Daoy (cell line): ENCODE measurements at places on chromosomes 7 and 10. TPM values are rescaled to one million over a fixed set of nuclear protein-coding genes. Genes with fewer than 3 reads are reported as not detected.
A peak's percentile ranks its signal among the peaks of the same experiment; 100 is the strongest.

DNA sequence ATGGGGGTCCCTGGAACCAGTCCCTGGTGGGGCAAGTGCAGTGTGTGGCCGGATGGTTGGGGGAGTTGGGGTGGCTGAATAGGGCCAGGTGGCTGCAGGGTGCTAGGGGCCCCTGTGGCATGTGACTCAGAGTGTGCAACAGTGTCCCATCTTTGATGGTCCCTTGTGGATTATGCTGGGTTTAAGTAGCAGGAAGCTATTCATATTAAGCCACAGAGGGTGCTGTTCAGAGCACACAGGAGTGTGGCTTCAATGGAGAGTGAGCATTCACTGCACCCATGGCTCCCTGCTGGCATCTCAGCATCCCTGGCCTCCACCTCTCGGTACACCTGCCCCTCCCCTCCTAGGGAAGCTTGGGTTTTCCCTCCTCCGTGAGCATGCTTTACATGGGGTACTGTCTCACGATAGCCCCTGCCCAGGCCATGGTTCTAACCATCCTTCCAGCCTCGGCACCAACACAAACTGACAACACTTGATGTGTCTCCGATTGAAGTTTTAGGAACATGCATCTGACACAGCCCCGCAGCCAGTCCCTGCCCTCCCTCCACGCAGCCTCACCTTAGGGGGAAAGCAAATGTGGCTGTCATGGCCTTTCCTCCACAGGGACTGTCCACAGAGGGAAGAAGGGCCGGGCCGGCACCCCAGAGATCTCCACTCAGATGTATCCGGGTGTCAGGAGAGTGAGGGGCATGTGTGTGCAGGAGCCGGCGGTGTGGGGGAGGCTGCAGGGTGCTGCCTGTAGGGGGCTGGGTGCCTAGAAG is 30.4 kb upstream of the PPIF start:
- DNase-seq, result no peak

GRCh38 chr10:71971769-71972555 is 7.8 kb downstream of the CHST3 start:
- DNase-seq, result no peak

- no peak for DNase-seq
These were observed 67.5 kb upstream of the SORCS1 start for GRCh38 chr10:107232013-107232412.

- DNase-seq, result no peak
These were observed 20.7 kb downstream of the ECHDC3 start for GRCh38 chr10:11762706-11763500.

DNA sequence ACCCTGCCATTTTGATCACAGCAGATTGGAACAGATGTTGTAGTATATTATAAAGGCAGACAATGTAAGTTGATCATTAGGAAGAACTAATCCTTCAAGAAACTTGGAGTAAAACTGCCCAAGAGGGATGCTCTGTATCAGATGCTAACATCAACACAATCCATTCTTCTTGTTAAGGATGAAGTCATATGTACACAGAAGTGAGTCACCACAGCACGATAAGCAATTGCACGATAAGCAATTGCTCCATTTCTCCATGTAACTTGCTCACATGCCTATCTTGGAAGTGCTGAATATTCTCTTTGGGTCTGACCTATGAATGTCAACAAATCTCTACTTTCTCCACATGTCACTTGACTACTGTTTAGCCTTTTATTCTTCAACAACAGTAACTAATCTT is 41.5 kb upstream of the DMTF1 start:
- DNase-seq, result peak; percentile 59

GRCh38 chr7:150595361-150595760 is 28.2 kb downstream of the GIMAP4 start:
- no peak for DNase-seq

DNA sequence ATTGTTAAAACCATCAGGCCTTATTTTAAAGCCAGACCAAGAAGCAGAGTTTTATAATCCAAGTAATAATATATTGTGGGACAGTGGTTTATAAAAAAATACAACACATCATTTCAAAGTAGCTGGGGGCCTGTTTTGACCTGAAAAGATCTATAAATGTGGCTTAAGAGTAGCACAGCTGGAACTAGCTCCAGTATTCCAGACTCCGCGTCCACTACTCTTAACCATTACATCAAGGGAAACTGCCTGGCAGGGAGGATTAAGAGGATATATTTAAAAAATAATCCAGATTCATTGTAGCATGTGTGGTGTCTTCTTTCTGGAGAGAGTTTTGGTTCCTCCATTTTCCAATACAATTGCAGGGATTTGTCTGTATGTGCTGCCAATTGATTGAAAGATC is 67.3 kb downstream of the MET start:
- DNase-seq, result no peak

GRCh38 chr7:157990881-157991250 is 596.8 kb downstream of the PTPRN2 start:
- no peak for DNase-seq

GRCh38 chr10:10796774-10797415 is 220.8 kb upstream of the CELF2 start:
- DNase-seq, result no peak

DNA sequence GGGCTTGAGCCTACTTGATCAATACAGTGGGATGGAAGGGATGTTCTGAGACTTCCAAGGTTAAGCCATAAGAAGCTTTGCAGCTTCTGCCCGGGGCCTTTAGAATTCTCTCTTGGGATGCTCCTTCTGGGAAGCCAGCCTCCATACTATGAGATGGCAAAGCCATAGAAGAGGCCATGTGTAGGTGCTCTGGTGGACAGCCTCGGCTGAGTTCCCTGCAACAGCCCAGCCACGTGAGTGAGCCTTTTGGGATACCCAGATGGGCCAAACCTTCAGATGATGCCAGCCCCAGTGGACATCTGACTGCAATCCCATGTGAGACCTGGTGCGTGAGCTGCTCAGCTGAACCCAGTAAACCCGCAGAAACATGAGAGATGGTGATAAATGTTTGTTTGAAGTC is 370.6 kb downstream of the RPS24 start:
- DNase-seq, result no peak

DNA sequence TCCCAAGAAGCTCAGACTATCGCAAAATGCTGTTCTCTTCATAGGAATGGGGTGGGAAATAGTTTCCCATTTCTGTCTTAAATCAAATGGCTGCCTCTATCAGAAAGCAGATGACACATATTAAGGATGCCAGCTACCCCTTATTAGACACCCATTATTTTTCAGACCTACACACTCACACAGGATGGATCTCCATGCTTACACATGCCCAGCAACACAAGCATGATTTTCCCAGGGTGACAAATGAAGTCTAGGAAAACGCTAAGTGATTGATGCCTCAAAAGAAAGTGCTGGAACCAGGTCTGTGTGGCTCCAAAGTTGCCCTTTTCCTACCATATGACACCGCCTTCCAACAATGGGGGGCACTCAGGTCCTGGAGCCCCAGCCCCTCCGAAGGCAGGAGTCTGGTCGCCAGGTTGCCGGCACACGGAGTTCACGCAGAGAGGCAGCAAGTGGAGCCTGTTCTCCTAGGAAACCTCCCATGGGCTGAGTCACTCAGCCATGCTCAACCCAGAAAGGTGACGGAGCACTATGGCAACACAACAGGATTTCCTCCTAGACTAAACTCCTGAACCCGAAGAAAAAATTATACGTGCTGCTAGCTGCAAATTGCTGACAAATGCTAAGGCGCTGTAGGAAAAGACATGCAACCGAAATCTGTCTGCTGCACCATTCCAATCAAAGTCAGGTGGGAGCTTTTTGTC is 19.8 kb downstream of the VOPP1 start:
- peak; percentile 96 for DNase-seq

DNA sequence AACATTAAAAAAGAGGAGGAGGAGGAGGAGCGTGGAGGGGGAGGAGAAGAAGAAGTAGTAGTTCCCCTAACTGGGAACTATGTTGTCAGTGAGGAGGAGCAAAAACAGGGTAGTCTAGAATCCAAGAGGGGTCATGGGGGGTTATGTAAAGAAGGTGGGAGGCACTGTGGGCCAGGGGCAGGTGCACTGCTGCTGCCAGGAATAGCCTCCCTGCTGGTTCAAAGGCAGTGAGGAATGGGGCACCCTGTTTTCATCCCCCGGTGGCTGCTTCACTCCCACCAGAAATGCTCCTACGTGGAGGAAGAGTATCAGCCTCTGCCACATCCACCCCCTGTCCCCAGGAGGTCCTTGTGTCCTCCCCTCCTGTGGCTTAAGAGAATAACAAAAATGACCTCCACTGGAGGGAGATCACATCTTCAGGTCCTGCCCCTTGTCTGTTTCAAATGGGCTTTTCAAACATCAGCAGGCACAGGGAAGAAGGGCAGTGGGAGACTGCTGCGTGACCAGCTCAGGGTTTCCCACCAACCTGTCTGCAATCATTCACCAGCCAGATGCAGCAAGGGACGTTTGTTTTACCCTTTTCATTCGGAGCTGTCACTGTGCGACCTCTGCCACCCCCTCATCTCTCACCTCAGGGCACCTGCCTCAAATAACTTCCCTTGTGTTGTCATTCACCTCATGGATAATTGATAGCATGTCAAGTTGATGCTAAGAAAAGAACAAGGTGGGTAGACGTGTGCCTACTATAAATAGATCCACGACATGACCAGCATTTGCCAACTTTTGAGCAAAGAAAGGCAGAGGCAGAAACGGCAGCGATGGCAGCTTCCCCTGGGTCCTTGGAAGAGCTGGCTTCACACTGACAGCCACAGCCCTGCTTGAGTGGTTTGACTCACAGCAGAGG is 92.6 kb downstream of the DGKI start:
- DNase-seq, result peak; percentile 33

Gene NODAL
- not detected in 2 replicates for total RNA-seq

Gene COX15
- total RNA-seq, result 32.7 and 39.0 TPM in 2 replicates

Gene GRM3
- total RNA-seq, result not detected in 2 replicates
